Stimulated activated CD8-positive, alpha-beta memory T cell treated with anti-CD3 and anti-CD28 coated beads, Interleukin-4, amount 100 ng/mL, for 4 hours (primary cell): ENCODE measurements at places on chromosomes 11 and 22.

DNA sequence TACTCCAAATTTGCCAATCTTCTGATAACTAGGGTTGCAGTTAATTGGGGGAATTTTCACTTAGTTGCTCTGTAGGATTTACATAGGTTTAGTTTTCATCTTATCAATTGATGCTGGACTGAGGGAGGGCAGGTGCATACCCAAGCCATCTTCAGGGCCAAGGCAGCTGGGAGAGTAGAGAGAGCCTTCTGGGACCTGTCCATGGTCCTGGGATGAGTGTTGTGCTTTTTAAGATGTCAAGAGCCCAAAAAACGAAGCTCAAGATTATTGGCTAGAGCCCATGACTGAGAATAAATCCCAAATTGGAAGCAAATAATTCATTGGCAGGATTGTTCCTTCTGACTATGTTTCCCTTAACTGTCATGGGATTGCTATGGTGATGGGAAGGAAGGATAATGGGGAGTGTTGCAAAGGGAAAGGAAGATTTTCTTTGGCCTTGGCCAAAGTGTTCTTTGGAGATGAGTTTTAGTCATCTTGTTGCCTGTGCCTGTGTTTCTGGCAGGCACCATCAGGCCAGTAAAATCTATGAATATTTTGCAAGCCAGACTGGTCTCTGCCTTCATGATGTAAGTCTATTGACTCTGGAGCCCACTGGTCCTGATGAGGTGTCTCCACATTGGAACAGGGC is 4.5 kb downstream of the SLC22A6 start:
- DNase-seq = no peak

DNA sequence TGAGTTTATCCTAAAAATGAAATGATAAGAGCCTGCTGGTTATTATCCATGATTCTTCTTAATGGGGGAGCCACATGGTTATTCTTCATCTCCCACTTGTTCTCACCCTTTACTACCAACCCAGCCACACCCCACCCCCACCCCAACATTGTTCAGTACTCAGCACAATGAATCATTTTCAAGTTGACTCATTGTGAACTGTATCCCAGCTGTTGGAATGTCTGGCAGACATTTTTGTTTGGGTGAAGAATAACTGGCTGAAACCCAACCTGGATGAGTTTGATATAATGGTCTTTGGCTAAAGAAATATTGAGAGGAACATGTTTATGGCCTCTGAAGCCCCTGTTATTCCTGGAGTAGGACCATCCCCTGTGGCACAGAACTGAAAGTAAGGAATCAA is 136.2 kb downstream of the ELP4 start:
- DNase-seq = no peak

DNA sequence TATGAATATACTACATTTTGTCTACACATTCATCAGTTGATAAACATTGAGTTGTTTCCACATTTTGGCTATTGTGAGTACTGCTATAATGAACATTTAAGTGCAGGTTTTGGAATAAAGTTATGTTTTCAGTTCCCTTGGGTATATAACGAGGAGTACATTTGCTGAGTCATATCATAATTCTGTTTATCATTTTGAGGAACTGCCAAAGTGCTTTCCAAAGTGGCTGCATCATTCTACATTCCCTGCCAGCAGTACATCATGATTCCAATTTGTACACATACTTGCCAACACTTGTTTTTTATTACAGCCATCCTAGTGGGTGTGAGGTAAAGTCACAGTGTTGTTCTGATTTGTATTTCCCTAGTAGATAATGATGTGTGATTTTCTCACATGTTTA is 1458.6 kb upstream of the TENM4 start:
- no peak for DNase-seq

DNA sequence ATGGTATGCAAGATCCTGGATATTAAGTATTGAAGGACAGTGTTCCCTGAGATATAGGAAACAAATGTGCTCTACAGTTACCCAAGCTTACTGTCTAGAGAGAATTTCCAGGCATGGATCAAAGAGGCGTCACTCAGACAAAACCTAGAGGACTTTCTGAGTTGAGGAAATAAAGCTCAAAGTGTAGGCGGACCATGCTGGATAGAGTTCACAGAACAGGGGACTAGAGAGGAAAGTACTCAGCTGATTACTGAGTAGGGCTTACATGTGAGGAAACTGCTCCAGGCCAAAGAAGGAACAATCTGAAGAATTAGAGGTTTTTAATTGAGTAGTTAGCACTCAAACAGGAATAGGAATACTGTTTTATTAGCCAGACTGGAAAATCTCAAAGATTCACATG is 193.3 kb downstream of the TMEM135 start:
- no peak for DNase-seq

DNA sequence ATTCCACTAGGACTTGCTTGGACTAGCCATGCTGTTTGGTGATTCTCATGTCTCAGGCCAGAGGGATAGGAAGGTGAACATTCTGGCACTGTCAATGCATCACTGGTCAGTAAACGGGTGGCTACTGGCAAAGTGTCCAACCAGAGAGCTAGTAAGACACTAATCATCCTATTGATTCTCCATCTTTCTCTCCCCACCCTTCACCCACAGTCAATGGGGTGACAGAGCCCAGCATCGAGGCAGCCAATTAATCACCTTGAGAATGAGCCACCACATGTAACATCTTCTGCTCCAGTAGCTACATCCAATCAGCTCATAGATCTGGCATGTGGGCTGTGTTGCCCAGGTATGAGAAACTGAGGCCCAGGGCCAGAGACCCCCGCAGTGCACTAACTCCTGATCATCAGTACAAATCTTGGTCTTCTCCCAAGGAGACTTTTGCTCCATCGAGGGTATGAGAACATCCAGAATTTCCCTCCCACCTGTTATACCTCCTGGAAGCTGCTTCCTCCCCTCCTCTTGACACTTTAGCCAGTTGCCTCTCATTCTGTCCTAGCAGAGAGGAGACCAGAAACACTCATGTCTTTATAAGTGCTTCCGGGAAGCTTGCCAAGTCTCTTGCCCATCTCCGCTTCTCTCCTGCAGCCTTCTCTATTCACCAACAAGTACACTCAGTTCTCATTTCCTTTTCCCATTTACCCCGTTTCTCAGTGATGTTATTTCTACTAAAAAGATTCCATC is 17.0 kb downstream of the HTR3A start:
- no peak for DNase-seq

GRCh38 chr11:27246925-27247324 is 116.1 kb downstream of the CCDC34 start:
- DNase-seq = no peak

DNA sequence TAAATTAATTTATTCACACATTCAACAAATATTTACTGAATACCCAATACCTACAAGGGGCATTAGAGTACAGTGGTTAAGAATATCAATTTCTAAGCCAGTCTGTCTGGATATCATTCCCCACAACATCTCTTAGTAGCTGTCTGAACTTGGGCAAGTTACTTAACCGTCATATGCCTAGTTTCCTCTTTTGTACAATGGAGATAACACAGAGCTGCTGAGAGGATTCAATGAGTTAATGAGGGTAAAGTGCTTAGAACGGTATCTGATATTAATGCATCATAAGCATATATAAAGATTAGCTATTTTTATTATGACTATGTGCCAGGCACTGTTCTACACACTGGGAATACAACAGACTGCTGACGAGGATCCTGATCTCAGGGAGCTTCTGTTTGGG is 116.4 kb downstream of the APOL5 start:
- DNase-seq = no peak

- DNase-seq = peak; percentile 9
Measured at GRCh38 chr11:62602141-62603071, 741 bp upstream of the MTA2 start.

DNA sequence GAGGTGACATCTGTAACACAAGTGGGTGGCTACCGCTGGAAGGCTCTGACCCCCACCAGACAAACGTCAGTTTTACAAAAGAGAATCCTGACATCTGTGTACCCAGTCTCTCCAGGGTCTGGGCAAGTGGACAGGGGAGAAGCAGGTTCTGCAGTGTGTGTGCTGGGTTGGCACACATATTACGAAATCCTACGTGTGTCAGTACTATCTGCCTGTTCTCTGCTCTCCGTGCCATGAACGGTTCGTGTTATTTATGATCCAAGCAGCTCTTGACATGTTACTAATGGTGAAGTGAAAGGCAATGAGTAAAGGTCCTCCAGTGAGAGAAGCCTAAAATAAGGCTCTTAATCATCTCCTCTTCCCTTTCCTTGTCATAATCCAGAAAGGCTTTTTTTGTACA is 201.5 kb upstream of the MTMR2 start:
- DNase-seq = no peak

GRCh38 chr11:110909336-110909735 is 197.1 kb upstream of the ARHGAP20 start:
- DNase-seq = no peak

GRCh38 chr11:68298659-68299516 is 13.5 kb upstream of the LRP5 start:
- no peak for DNase-seq

DNA sequence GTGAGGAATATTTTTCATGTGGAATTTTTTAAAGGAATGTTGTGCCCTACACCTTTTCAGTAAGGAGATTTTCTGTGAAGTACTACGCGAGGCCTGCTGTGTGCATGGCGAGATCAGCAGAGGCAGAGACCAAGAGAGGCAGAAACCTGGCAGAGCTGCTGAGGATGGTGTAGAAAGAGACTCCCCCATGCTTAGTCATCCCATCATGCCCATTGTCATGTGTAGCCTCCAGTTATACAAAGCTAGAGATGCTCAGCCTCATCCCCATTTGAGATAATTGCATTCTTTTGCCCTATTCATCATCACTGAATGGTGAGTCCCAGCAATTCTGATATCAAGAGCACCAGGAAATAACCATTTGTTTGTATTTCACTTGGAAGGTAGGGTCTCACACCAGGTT is 3.0 kb upstream of the MS4A7 start:
- DNase-seq = no peak

GRCh38 chr11:131661132-131661531 is 290.7 kb downstream of the NTM start:
- no peak for DNase-seq

GRCh38 chr11:15123849-15124248 is 9.1 kb downstream of the INSC start:
- DNase-seq = no peak

DNA sequence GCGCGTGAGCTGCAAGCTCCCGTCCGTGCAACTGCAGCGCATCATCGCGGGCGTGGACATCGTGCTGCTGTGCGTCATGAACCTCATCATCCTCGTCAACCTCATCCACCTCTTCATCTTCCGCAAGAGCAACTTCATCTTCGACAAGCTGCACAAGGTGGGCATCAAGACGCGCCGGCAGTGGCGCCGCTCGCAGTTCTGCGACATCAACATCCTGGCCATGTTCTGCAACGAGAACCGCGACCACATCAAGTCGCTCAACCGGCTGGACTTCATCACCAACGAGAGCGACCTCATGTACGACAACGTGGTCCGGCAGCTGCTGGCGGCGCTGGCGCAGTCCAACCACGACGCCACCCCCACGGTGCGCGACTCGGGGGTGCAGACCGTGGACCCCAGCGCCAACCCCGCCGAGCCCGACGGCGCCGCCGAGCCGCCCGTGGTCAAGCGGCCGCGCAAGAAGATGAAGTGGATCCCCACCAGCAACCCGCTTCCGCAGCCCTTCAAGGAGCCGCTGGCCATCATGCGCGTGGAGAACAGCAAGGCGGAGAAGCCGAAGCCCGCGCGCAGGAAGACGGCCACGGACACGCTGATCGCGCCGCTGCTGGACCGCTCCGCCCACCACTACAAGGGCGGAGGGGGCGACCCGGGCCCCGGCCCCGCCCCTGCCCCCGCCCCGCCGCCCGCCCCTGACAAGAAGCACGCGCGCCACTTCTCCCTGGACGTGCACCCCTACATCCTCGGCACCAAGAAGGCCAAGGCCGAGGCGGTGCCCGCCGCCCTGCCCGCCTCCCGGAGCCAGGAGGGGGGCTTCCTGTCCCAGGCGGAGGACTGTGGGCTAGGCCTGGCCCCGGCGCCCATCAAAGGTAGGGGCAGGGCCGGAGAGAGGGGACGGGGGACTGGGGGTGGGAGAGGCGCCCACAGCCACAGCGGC is 7.3 kb downstream of the PANX2 start:
- no peak for DNase-seq

- no peak for DNase-seq
Measured at GRCh38 chr11:11552529-11553087, 69.2 kb downstream of the GALNT18 start.

DNA sequence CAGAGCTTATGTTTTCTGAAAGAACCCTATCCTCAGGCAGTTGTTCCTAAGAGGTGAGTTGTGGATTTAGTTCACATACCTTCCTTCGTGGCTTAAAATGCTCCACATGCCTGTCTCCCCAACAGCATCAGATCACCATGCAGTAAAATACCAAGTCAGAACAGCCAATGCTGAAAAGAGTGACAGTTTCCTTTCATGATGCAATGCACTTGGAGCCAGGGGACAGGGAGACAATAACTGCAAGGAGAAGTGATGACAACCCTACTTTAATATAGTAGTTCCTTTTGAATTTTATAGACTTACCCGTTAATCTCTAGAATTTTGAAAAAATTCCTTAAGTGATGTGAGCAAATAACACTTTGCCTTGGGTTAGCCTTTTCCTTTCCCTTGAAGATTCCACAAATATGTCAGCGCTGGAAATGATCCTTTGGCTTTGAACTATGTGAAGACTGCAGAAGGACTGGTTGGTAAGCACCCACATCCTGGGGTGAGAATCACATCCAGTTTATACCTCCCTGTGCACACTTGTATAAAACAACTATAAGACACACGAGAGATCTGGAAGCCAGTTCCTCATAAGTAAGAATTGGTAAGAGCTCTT is 71.2 kb downstream of the PIWIL4 start:
- no peak for DNase-seq

DNA sequence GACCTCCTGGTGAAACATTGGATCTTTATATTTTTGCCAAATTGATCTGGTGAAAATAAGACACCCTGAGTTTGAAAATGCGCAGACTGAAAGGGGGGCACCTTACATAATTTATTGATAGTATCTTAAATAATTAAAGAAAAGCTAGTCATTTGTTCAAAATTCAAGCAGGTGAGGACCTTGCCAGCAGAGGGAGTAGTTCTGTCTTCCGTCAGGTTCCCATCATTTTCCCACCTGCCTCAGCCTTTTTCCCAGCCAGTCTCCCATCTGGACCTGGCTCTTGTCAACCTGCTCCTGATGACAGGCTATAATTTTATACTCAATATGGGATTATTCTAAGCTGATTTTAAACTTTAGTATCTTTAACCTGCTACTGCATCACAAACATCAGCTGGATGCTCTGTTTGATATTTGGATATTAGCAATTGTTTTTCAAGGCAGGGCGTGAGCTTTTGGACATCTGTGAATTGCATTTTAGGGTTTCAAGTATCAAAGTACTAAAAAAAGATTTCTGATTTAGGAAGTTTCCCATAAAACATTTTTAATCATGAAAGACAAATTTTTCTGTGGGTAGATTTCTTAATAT is 132.0 kb downstream of the ELP4 start:
- DNase-seq = no peak

- no peak for DNase-seq
Measured at GRCh38 chr11:12160680-12161079, 50.3 kb downstream of the MICAL2 start.

DNA sequence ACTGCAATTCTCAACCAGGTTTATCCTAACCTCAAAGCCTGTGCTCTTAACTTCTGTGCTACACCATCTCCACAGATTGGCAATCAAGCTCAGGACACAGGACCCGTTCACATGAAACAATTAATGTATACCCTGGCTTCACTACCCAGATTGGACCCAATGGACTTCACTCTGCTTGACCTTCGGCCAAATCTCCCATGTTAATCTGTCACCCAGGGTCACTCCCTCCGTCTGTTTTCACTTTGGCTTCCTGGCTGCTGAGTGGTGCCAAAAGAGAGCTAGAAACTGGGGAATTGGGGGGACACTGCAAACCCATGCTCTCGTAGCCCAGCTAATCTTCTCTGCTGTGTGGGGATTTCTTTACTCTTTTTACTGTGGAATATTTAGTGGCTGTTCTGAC is 216.1 kb upstream of the ZC3H12C start:
- DNase-seq = no peak

GRCh38 chr22:19169002-19169946 is 9.3 kb downstream of the SLC25A1 start:
- DNase-seq = no peak
